ENCODE measurements at places on chromosomes 1 and 21. TPM values are rescaled to one million over a fixed set of nuclear protein-coding genes. Genes with fewer than 3 reads are reported as not detected.
A peak's percentile ranks its signal among the peaks of the same experiment; 100 is the strongest.

- DNase-seq: no peak
Observed at GRCh38 chr21:33249331-33250002, 16.7 kb upstream of the IL10RB start.

Gene S100A5
- total RNA-seq: not detected

DNA sequence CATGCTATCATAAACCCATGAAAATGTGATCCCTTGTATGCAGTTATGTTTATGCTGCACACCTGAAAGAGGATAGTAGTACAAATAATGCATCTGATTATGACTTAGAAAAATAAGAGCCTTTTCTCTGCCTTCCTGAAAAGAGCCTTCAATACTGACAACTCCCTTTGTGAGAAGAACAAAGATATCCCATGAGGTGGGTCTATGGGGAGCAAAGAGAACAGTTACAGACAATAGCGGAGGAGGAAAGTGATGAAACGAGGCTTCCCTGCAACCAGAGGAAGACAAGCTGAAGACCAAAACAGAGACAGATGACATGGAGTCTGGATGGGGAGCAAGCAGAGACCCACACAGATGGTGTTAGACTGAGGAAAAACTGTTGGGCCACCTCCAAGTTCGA, 598.3 kb upstream of the PLXNA2 start:
- DNase-seq: no peak

DNA sequence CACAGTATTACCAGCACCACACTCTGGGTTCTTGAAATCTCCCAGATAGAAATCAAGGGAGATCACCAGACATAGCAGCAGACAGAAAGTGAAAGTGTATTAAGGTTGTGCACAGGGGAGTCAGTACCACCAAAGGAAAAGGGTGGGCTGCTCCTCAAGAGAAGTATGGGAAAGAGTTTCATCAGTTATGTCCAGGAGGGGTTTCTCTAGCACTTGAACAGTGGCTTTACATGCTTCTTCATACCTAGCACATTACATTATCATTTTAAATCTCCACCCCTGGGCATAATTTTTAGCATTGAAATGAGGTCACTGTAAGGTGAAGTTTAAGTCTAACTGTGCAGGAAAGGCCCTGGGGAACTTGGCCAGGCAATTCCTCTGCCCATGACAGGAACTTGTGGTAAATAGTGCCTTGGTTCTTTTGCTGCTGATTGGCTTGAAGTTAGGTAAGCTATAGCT, 601.0 kb downstream of the NUF2 start:
- DNase-seq: no peak

Gene HHAT
- total RNA-seq: 5.1 TPM

- no peak for DNase-seq
Observed at GRCh38 chr1:98130408-98130807, 209.6 kb upstream of the DPYD start.

DNA sequence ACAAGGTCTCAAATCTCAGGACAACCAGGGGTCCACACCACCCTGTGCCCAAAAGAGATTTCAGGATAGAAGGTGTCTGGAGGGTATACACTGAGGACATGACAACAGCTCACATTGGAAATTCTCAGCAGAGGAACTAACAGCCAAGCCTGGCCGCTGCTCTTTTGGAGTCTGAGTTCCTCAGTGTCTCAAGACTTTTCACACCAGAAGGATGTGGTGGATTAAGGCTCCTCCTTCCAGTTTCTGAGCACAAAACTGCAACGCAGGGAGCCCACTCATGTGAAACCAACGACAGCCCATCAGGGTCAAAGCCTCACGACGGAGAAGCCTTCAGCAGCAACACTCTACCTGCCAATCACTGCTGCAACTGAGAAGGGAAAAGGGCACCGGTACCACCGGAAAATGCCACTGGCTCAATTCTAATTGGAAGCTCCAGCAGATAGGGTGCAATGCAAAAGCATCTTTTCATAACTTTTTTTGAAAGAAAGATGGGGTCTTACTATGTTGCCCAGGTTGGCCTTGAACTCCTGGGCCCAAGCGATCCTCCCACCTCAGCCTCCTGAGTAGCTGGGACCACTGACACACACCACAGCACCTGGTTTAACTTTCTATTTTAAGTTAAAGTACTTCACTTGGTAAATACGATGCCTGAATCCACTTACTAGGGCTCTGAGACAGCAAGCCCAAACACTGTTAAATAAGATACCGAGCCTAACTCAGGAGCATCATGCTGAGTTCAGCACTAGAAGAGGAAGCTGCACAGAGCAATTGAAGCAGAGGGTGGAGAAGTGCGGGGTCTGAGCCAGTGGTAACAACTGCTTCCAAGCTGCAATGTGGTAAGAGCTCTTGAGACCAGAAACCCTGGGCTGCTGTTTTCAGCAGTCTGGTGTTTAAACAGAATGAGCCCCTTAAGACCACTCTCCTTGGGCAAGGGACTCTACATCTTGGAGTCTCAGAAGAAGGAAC, 7.8 kb downstream of the CAPZB start:
- no peak for DNase-seq

Gene MIXL1
- not detected for total RNA-seq

Gene HPDL
- total RNA-seq: 0.59 TPM

DNA sequence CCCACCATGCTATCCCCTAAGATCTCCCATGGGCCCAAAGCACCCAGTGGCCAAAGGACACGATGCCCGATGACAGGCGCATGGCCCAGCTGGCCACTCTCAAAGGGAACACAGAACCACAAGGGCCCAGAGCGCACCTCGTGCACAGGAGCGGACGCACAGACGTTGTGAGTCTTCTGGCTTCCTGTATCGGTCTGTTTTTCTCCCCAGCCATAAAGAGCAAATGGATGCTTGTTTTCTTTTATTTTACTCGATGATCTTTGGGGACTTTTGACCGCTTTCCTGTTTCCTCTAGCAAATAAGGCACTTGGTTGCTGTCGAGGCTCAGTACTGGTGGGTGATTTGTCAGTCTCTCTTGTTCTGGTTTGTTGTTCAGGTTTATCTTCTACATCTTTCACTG, 16.2 kb downstream of the CCSAP start:
- DNase-seq: no peak

GRCh38 chr1:206112600-206113301, 4.4 kb downstream of the AVPR1B start:
- peak; percentile 54 for DNase-seq

DNA sequence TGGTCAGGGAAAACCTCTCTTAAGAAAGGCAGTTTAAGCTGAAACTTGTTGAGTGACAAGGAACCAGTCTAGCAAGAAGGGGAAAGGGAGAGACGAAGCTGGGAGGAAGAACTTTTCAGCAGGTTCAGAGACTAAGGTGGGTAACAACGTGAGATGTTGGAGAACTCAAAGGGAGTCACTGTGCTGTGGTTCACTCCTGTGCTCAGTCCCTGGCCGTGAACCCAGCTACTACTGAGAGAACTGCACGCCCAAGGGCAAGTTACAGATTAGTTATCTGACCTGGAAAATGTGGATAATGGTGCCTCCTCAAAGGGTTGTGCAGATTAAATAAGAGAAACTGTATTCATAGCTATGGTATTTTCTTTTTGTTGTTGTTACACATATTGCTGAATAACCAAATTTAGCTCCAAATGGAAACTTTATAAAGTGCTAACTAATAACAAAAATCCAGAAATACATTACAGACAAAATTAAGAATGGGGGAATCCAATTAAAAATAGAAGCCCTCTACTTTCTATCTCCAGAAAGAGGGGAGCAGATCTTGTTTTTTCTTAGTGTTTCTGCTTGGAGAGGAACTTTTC, 2.9 kb downstream of the ZBTB40 start:
- peak; percentile 22 for DNase-seq

Gene ADAM30
- not detected for total RNA-seq

DNA sequence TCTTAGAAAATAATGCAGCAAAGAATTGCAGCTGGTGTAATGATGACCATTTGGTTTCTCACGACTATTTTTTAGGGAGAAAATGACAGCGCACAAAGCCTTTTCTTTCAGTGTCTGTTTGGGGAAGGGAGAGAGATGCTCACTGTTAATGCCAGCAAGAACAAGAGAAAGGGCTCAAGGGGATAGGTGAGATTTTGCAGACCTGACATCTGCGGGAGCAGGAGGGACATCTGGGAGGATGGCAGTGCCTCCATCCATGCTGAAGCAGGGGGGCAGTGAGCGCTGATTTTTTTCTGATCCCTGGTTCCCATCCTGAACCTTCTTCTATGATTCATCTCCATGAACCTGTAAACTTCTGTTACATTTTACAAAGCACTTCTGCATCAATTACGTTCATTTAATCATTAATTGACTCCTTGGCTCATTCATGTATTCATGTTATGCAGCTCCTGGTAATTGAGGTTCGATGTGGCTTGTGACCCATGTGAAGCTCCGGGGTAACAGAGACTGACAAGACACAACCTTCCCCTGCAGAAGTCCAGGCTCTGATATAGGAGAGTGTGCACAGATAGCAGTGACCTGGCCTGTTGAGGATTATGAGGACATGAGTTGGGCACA, 595.3 kb downstream of the PTPRU start:
- no peak for DNase-seq

DNA sequence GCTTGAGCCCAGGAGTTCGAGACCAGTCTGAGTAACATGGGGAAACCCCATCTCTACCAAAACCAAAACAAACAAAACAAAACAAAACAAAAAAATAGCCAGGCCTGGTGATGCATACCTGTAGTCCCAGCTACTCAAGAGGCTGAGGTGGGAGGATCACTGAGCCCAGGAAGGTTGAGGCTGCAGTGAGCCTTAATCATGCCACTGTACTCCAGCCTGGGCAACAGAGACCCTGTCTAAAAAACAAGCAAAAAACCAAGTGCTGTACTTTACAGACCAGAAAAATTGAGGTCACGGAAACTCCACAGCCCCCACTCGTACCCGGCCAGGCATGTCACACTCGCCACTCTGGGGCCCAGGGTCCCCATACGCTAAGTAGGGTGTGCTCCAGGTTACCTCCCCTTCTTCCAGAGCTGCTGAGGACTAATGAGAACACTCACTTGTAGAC, 22.9 kb downstream of the ATP2B4 start:
- no peak for DNase-seq

Gene SLC45A1
- 1.8 TPM for total RNA-seq

DNA sequence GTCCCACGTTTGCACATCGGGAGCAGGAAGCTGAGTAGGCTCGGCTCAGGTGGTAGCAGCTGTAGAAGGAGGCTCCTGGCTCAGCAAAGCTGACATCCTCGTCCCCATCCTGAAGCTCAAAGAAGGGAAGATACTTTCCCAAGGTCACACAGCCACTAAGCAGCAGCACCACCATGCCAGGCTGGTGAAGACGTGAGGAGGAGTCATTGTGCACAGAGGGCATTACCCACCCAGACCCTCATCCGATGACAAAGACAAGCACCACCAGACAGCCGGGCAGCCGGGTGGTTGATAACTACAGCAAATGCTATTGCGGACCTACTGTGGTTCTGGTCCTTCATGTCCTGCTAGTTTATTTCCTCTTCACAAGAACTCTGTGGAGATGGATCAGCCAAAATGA, 186.9 kb downstream of the MATN1 start:
- no peak for DNase-seq

- no peak for DNase-seq
Observed at GRCh38 chr1:82721702-82722101, 921.0 kb downstream of the ADGRL2 start.

Gene OR2L5
- total RNA-seq: not detected

Data from osteoblast (primary cell).